ENCODE measurements at places on chromosomes 2 and 18.

DNA sequence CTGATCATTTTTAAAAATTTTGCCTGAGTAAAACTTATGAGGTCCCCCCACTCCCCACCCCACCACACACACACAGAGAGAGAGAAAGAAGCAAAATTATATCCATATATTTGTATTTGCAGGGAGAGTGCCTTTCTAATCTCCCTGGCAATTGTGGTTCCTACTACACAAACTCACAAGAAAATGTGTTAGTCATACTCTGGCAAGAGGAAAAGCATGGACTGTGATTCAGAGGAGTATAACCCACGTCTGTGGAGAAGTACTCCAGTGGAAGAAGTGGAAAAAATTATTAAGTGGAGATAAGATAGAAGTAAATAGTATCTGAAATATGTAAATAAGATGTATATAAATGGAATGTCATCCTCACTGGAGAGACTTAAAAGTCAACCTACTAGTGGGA is 114.0 kb downstream of the DSEL start:
- DNase-seq, result peak; percentile 77

DNA sequence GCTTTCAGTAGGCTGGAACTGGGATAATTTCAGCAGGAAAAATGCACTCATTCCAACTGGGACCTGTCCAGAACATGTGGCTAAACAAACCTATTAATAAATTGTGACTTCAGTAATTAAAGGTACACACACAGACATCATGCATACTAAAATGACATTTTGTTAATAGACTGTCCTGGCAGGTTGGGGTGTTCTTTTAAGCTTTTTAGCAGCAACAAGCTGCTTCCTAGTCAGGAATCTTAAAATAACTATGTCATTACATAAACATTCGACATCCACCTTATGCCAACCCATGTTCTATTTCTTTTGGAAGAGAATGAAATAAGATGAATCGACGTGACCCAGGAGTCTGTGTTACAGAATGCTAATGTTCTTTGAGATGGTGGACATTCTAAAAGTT is 435.7 kb downstream of the TXNL1 start:
- DNase-seq, result no peak

DNA sequence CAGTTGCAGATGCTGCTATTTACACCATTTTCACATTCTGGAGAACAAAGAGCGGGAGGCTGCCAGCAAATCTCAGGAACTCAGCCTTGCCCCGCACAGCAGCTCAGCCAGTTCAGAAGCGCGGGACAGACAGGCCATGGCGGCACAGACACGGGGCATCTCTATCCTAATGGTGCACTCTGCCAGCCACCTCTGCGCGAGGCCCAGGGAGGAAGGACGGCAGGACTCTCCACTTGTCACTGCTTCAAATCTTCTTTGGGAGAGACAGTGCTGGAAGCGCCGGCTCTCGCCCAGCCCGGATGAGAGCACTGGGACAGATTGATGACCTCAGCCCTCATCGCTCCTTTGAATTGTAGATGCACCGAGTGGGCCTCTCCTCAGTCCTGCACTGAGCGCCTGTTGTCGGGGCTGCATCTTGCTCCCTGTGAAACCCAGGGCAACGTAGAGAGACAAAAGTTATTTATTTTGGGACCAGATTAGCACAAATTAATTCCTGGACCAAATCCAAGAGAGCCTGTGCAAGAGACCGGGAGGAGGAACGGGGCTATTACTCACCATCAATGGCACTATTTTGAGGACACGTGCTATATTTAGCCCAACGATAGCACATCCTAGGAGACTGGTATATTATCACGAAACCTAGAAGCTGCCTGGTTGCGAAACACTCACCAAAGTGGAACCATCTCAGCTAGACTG is 211.4 kb upstream of the SMIM21 start:
- peak; percentile 64 for DNase-seq

- DNase-seq, result no peak
Observed at GRCh38 chr2:213544940-213545339, 260.7 kb downstream of the SPAG16 start.

DNA sequence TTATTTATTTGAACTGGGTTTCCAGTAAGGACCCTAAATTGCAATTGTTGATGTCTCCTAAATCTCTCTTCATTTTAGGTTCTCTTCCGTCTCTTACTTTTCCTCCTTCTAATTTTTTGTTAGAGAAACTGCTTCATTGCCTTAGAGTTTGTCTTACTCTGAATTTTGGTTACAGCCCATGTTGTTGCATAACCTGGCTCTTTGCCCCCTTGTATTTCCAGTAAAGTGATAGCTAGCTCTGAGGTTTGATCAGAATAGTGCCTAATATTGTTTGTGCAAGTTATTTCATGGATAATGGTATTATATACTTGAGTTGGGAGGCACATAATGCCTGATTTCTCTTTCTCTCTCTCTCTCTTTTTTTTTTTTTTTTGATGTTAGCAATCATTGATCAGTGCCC is 71.8 kb downstream of the MGAT5 start:
- peak; percentile 11 for DNase-seq

DNA sequence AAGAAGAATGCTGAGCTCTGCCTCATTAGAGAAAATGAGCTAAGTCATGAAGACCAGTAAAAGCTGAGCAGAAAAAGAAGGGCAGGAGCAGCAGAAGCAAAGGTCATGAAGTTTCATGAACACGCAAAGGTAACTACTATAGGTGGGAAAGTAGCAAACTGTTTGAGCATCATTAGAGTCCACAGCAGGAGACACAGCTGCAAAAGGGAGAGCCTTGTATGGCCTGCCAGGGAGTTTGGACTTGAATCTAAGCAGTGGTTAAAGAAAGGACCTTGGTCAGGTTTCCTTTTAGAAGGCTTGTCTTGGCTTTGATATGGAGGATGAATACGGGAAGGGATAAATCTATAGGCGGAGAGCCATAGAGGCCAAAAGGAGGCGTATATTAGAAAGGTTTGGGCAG is 34.0 kb downstream of the DAPL1 start:
- DNase-seq, result no peak

DNA sequence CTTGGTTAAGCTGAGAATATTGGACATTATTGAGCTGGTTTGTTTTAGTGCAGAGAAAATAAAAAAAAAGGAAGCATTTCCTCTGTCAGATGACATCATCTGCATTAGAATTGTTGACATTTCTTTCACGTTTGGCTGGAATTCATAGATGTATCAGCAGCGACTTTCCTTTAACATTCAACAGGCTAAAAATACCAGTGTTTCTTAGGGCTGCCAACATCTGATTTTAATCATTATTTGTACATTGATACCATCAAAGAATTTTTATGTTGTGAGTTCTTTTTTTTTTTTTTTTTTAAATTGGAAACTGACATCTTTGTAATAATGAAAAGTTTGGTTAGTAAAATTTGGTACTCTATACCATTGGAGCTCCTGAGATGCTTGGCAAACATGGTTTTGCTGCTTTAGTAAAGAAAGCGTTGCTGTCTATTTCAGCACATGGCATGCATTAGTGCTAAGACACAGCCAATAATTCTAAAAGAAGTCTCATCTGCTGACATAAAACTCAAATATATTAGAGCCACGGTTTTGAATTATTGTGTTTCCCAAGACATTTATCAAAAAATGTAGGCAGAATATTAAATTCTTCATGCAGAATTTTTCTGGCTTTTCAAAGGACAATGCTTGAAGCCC is 33.6 kb downstream of the GTF2A1L start:
- DNase-seq, result peak; percentile 44

DNA sequence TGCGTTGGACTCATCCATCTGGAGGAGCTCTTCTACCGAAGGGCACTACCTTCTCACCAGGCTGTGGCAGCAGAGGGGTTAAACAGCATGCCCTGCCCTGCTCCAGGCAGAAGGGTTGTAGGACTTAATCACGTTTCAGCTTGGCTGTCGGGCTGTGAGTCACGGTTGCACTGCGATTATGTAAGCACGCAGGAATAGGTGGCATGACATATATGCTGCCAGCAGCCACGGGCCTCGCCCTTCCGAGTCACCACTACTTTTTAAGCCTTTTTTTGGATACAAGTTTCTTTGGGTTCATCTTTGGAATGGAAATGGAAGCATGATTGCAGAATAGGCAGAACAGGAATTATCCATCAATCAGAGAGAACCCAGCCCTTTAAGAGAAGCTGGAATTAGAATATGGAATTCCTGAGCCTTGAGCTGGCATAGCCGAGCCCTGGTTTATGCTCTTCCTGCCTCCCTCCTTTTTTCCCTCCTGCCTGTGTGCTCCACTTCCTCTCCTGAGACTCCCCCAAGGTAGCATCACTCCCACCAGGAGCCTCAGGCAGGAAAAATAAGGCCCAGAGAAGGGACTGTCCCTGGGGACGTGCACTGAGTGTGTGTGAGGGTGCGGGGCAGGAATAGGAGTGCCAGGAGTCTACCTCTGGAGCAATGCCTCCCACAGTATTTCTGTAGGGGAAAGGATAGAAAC is 86.8 kb downstream of the SEMA4F start:
- DNase-seq, result peak; percentile 91

DNA sequence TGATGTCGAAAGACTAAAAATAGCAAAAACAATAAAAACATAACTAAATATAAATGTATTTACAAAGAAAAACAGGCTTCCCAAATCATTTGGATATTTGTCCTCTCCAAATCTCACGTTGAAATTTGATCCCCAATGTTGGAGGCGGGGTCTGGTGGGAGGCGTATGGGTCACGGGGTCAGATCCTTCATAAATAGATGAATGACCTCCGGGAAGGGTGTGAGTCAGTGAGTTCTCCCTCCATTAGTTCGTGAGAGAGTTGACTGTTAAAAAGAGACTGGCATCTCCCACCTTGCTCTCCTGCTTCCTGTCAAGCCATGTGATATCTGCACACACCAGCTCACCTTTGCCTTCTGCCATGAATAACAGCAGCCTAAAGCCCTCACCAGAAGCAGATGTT is 703.0 kb downstream of the TMEM182 start:
- no peak for DNase-seq

GRCh38 chr2:111905990-111906735 is 7.8 kb downstream of the MERTK start:
- DNase-seq, result no peak

- DNase-seq, result no peak
Observed at GRCh38 chr2:189465478-189465877, 24.2 kb downstream of the WDR75 start.

- no peak for DNase-seq
Observed at GRCh38 chr2:235709124-235709813, 215.4 kb downstream of the AGAP1 start.

DNA sequence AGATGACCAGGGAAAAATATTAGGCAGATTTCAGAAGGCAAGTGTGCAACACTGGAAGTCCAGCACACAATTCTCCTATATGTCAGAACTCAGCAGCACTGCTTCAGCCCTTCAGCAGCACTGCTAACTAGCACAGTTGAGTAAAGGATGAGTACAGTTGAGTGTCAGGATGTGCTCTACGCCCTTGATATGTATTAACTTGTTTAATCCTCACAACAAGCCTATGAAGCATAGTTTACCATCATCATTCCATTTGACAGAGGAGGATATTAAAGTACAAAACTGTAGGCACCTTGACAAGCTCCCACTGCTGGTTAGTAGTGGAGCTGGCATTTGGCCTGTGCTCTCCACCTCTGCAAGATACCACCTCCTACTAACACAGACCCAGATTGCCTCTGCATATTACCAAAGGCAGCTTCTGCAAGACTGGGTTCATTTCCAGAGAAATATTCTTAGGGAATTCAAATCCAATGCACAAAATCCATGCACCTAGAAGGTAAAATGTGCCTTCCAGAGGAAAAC is 230.8 kb downstream of the ANAPC1 start:
- DNase-seq, result no peak

- peak; percentile 99 for DNase-seq
Observed at GRCh38 chr2:234981197-234982095, 29.6 kb downstream of the SH3BP4 start.

DNA sequence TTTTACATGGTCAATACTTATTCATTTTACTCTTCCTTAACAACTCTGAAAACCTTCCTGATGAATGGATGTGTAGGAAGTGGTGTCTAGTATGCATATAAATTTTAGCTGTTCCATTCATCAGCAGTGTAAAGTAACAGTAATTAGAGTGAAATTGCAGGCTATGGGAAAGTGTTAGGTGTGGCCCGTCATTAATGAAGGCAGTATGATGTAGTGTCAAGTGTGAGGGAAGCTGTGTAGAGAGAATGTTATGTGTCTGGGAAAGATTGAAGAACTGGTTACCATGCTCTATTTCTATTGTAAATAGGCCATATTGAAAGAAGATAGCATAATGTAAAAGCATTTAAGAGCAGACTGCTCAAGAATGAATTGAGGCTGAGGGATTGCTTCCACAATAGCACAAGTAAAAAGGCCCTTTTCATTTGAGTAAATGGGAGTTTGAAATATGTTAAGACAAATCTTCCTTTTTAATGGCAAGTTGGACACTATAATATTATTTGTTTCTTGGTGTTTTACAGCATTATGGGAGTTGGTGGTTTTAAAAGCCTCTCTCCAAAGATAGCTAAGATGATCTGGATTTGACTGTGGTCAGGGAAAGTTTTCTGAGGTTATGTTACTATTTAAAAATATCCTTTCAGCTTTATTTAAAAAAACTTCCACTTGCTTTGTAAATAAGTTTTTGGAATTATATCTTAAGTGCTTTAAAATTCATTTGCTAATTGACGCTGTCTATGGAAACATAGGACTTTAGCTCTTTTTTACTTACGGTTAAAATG is 401.0 kb upstream of the ZEB2 start:
- DNase-seq, result no peak

GRCh38 chr18:48031641-48032040 is 101.2 kb upstream of the SMAD2 start:
- DNase-seq, result no peak

- peak; percentile 21 for DNase-seq
Observed at GRCh38 chr18:3177902-3178687, 41.7 kb downstream of the MYOM1 start.

- DNase-seq, result no peak
Observed at GRCh38 chr18:59266886-59267502, 6.3 kb downstream of the RAX start.

- DNase-seq, result no peak
Observed at GRCh38 chr18:46224181-46224775, 120.1 kb downstream of the HAUS1 start.

DNA sequence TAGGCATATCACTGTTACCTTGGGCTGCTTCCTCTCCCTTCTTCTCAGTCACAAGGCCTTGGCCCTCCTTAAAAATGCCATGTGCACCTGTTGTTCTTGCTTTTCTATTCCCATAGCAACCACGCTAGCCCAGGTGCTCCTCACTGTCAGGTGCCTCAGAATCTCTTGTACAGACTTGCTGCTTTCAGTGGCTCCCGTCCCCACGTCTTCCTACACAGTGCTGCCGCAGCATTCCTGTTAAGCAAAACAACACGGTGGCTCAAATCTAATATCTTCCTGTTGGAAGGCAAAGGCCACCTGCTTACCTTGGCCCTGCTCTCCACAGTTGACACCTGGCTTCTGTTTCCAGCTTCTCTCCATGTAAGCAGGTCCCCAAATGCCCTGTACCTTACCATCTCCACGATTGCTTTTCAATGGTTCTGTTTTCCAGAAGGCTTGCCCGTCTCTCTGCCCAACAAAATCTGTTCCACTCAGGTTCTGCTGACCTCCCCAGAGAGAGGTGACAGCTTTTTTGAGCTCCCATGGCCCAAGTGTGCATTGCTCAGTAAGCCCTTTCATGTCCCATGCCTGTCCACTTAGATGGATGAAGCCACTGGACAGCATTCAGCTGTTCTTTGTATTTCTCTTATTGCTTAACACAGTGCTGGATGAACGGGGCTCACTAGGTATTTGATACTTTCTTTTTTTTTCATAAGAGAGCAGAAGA is 240.4 kb downstream of the PRKCE start:
- DNase-seq, result peak; percentile 38

GRCh38 chr18:13006531-13007247 is 15.5 kb downstream of the CEP192 start:
- no peak for DNase-seq

GRCh38 chr2:66441581-66442320 is 6.8 kb downstream of the MEIS1 start:
- no peak for DNase-seq

- no peak for DNase-seq
Observed at GRCh38 chr18:48600456-48601090, 61.7 kb downstream of the CTIF start.

Data from fibroblast of pulmonary artery (primary cell).